Panc1 (cell line): ENCODE measurements at places on chromosomes 12 and 14. TPM values are rescaled to one million over a fixed set of nuclear protein-coding genes. Genes with fewer than 3 reads are reported as not detected.

GRCh38 chr12:114611145-114612018 lies 72.6 kb downstream of the TBX3 start:
- DNase-seq: no peak

DNA sequence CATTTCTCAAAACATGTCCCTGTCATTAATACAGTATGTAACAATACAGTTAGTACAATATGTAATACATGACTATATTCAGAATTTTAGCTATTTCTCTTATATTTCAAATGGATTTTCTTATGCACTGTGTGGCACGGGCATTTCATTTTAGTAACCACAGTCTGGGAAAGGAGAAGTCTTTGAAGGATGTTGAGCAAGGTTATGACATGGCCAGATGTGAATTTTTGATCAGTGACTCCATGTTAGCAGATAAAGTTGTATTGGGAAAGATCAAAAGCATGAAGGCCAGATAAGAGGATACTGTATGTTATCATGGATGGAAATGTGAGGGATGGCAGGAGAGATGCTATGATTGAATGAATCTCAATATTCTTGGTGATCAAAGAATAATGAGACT lies 285.2 kb downstream of the NAV3 start:
- no peak for DNase-seq

GRCh38 chr12:44459569-44459968 lies 416.5 kb downstream of the NELL2 start:
- no peak for DNase-seq

DNA sequence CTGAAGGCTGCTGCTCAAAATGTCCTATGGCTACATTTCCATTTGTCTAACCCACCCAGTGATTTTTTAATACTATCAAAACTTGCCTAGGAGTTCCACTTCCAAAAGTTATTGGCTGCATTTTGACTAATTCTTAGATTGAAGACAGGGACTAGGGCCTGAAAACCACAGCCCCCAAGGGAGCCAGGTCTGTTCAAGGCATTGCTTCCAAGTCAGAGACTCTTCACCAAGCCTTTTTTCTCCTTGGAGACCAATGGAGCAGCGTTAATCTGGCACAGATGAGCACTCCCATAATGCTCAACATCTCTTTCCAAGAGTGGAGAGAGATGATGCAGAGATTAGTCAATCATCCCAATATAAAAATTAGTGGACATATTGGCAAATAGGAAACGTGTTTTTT lies 112.5 kb upstream of the HIF1A start:
- no peak for DNase-seq

- no peak for DNase-seq
Observed at GRCh38 chr14:102084931-102085330, 1.9 kb downstream of the HSP90AA1 start.

DNA sequence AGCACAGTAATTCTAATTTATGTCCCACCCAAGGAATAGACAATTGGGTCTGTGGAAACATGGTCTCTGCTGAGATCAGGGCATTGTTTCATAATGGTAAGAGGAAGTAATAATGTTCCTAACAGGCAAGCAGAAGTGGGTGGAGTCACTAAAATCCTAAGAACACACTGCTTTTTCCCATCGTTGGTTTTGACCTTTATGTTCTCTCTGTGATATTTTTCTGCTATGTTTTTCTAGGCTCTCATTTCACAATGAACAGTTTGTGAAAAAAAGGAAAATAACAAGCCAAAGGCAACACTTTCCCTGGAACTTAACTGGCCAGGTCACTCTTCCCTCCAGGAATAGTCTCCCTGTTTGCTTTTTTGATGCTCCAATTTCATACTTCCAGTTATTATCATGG lies 80.6 kb upstream of the OVCH1 start:
- DNase-seq: no peak

DNA sequence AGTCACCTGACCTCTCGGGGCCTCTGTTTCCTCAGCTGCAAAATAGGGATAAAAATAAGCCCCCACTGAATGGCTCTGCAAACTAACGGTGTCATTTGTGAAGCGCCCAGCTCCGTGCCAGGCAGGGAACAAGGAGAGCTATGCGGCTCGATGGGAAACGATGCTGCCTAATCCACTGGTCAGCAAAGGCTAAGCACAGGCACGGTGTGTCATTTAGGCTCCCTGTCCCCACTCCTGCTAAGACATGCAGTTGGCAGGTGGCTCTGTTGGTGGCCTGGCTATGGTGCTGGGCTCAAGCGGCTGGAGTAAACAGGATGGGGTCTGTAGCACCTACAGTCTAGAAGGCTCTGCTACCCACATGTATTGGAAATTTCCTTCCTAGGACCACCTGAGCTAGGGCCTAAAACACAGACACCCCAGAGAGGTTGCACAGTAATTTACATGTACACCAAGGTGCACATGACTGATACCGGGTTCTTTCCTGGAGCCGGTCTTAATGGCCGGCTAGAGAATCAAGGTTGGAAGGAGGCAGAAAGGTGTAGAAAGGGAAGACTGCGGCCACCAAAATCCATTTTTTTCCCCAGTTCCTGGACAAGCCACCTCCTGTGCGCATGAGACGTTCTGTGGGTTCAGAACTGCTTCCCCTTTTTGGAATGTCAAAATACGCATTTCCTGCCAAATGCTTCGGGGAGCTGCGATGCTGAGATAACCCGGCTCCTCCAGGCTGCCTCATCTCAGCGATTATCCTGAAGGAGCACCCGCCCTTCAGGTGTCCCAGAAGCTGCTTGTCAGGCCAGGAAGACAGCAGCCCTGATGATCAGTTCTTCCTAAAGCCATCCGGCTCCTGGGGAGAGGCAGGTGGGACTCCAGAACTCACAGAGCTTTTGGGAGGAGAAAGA lies 1.0 kb downstream of the CACNA2D4 start:
- DNase-seq: no peak

GRCh38 chr12:9870286-9870866 lies 1.2 kb upstream of the CLEC2B start:
- no peak for DNase-seq

DNA sequence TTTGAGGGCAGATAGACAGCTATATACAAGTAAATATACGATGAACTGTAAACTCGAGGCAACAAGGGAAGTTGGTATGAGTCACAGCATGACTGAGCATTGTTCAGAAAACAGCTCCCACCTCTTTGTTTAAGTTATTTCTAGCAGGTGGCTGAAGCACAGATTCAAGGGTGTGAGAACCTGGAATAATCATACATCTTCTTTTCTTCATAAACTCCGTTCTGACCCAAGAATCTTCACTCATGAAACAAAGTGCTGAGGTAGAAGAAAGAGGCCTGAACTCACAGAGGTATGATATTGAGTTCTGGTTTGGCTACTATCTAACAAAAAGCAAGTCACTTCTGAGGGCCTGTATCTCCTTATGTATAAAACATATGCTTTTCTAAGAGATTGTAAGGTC lies 364.1 kb upstream of the KITLG start:
- DNase-seq: no peak

DNA sequence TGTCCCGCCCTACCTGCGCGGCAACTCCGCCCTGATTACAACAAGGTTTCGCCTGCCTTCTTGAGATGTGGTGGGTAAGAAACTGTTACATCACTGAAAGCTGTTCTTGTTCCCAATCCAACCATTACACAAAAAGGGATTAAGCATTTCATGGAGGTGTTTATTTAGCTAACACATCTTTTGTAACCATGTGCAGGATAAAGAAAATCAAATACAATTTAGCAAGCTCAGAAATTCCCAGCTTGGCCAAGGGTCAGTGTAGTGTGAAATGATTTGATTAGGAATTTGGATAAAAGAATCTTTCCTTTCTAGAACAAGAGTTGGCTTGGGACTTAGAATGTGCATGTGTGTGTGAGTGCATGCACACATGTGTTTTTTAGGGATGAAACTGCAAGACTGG lies 6.3 kb downstream of the FOXN4 start:
- no peak for DNase-seq

DNA sequence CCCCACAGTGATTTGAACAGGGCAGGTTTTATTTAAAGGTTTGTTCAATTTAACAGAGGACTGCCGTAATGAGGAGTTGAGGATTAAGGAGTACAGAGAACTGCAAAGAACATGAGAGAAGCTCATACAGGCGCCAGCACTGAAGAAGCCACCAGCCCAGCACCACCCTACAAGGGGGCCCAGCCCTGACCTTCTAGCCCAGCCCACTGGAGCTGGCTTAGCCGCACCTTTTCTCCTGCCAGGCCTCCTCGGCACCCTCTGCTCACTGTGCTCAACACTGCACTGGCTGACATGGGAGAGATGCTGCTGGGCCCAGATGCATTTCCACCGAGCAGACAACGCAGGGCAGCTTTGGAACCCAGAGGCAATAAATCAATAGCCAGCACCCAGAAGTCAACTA lies 36.5 kb upstream of the SFSWAP start:
- DNase-seq: no peak

The TMEM132C gene
- not detected for total RNA-seq
